ENCODE measurements at places on chromosomes 16 and 17.
A peak's percentile ranks its signal among the peaks of the same experiment; 100 is the strongest.

DNA sequence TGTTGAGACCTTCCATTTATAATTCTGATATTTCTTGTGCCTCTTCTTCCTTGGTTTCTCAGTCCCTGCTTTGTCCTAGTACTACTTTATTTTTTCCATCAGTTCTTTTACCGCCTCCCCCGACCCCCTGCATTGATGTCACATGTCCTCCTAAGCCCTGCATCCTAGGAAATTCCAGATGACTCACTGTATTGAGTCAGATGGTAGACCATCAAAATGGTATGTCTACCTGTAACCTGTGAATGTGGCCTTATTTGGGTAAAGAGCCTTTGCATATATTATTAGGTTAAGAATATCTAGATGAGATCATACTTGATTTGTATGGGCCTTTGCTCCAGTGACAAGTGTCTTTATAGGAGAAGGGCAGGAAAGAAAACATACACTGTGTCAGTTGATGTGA, 515.3 kb upstream of the CA10 start:
- DNase-seq = no peak

- DNase-seq = no peak
Observed at GRCh38 chr16:20611350-20611902, 35.3 kb upstream of the ACSM2B start.

GRCh38 chr17:44794851-44795413, 35.2 kb downstream of the GJC1 start:
- DNase-seq = peak; percentile 79

GRCh38 chr17:32152130-32152529, 9.8 kb downstream of the RHOT1 start:
- DNase-seq = peak; percentile 67

DNA sequence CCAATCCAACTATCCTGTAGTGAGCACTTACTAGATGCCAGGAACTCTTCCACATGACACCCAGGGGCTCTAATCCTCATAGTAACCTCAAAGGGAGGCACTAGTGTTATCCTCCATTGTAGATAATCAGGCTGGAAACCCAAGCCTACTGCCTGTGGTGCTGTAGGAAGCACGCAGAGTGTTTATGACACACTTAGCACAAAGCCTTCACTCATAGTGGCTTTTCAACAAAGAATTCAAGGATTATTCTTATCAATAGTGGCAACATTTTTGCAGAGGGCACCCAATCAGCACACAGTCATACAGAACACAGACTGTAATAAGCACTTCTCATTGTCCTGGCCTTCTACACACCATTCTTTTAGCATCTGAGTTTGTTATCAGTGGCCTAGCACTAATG, 18.5 kb upstream of the SOX9 start:
- no peak for DNase-seq

- DNase-seq = peak; percentile 61
Observed at GRCh38 chr17:81522491-81523401, 5.4 kb upstream of the FSCN2 start.

GRCh38 chr16:80084614-80085013, 456.2 kb upstream of the DYNLRB2 start:
- no peak for DNase-seq

- DNase-seq = no peak
Observed at GRCh38 chr16:85637061-85637807, 24.1 kb downstream of the GSE1 start.

DNA sequence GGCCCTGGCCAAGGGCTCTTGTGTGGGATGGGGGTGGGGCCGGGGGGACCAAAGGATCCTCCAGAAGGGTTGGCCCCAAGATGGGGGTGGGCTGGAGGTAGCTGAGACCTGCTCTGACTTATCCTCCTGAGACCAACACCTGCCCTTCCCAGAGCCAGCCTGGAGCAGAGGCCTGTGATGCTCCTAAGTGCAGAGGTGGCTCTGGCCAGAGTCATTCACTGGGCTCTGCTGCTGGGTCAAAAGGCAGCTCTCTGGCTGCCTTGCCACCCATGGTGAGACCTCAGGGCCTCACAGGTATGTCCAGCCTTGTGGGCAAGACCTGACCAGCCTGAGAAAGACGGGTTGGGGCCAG, 393 bp downstream of the SERPINF2 start:
- DNase-seq = no peak

GRCh38 chr16:88928405-88929090, 48.5 kb downstream of the CBFA2T3 start:
- no peak for DNase-seq

DNA sequence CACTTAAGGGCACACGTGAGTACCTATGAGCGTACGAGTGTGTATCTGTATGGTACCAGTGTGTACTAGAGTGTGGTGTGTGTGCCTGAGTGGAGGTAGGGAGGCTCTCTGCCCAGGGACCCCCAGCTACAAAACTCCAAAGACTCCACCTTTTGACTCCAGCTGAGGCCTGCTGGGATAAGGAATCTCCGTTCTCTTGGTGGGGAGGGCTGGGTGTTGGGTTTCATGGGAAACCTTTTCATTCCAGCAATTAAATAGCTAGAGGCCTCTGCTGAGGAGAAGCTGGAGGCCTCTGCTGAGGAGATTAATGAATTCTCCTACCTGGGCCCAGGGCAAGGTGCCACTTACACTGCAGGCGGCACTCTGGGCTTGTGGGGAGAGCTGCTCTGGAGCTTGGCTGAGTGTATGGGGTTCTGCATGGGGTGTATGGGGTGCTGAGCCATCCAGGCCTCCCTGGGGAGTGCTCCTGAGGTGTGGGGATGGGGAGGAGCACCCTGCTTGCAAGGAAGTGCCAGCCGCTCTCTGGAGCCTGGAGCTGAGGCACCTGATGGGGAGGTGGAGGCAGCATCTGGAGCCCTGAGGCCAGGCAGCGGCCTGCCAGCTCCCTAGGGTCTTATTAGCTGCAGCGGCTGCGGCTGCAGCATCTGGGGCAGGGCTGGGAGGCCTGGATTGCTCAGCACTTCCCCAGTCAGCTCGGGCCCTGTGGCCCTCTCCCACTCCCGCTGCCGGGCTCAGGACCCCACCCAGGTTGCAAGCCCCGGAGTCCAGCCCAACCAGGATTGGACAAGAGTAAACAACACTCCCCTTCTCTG, 4.6 kb downstream of the ANKRD13B start:
- no peak for DNase-seq

GRCh38 chr16:86955136-86955855, 361.9 kb downstream of the C16orf95 start:
- no peak for DNase-seq

GRCh38 chr17:73228748-73229236, 32.9 kb downstream of the CPSF4L start:
- DNase-seq = peak; percentile 15

- DNase-seq = no peak
Observed at GRCh38 chr17:784143-784542, 2.0 kb downstream of the MRM3 start.

DNA sequence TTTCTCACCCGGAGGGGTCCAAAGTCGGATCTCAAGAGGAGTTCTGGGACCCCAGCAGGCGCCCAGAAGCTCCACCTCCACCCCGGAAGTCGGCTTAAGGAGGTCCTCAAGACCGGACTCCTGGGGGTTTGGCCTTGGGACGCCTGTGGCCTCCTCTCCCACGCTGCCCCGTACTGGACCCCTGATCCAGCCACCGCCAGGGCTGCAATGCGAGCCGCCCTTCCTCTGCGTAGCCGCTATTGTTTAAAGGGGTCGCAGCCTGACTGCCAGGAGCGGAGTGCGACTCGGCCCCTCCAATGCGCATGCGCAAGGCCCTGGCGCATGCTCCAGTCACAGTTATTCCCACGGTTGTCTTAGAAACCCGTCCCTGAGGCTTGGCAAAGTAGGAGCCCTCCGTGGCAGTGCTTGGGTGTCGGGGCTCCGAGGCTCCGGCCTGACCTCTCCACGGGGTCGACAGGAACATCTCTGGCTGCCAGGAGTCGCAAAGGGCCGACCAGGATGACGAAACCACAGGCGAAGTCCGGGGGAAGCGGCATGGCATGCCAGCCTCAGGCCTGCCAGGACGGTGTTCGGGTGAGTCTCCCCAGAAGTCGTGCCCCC, 719.0 kb downstream of the KCNJ18 start:
- no peak for DNase-seq

- peak; percentile 19 for DNase-seq
Observed at GRCh38 chr17:9346296-9346926, 229.2 kb downstream of the STX8 start.

DNA sequence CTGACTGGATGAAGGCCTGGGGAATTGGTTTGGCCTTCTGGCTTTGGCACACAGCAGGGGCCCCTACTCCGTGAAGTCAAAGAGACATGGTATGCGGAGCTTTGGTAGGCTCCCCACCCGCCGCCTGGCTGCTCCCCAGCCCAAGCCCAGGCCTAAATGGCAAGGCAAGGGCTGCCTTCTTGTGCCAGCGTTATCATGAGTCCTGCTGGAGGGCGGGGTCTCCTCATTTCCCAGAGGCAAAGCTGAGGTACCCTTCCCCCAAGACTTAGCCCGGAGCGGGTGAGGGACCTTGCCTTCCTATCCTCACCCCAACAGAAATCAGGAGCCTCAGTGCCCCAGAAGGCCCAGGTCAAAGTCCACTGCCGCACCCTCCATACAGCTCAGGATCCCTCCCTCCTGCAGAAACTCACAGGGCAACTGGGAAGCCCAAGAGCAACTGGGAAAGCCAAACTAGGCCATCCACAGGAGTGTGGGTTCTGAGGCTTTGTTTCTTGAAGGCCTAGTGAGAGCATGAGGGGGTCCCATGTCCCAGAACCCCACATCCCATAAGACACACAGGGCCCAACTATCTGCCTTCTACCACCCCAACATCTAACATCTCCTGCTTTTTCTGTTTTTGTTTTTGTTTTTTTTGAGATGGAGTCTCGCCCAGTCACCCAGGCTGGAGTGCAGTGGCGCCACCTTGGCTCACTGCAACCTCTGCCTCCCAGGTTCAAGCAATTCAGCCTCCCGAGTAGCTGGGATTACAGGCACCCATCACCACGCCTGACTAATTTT, 9.3 kb downstream of the PGAP3 start:
- DNase-seq = no peak

DNA sequence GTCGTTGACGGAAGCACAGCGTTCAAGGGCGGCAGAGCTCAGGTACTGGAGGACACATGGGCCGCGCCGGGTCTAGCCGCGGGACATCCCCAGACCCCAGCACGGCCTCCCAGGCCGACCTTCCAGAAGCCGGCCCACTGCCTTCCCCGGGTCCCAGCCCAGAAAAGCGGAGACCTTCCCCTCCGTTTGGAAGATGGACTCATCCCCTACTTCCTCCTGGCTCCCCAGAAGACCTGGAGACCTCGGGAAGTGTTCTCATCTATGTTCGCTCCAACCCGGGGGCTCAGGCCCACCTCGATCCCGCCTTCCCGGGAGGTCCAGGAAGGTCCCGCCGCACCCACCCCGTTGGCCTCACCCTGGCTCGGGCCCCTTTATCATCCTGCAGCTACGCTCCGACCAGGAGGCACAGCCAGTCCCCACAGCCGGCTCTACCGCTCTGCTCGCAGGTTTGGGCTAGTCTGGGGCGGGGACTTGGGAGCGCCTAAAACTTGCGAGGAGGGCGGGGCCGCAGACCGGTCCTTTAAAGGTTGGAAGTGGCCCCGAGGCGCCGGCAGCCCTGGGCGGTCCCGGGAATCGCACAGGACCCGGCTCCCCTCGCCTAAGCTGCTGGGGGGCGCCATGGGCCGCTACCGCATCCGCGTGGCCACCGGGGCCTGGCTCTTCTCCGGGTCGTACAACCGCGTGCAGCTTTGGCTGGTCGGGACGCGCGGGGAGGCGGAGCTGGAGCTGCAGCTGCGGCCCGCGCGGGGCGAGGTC, at the start of gene ALOX12:
TSS of gene ALOX12 (plus strand) at position 550 of the 756 bp plus-strand sequence. CDS start at position 619, 69 bp downstream.
- no peak for DNase-seq

DNA sequence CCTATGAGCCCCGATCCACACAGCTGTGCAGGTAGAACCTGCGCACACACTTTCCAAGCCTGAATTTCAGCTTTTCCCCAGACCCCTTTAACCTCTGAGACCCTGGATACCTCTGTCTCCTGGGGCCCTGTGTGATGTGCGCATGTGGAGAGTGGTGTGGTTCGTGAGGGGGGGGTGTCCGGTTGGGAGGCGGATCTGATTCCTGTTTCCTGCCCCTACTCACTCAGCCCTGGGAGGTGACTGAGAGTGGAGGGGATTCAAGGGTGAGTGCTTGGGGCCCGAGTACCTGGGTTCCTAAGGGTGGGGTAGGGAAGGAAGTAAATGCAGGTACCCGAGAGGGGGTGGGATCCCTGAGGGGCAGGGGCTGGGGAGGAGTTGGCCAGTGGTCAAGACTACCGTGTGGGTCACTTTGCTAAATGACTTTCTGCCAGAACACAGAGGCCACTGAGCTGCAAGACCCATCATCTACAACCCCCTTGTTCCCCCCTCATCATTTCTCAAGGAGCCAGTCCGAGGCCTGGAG, 621 bp downstream of the ARHGEF15 start:
- no peak for DNase-seq

DNA sequence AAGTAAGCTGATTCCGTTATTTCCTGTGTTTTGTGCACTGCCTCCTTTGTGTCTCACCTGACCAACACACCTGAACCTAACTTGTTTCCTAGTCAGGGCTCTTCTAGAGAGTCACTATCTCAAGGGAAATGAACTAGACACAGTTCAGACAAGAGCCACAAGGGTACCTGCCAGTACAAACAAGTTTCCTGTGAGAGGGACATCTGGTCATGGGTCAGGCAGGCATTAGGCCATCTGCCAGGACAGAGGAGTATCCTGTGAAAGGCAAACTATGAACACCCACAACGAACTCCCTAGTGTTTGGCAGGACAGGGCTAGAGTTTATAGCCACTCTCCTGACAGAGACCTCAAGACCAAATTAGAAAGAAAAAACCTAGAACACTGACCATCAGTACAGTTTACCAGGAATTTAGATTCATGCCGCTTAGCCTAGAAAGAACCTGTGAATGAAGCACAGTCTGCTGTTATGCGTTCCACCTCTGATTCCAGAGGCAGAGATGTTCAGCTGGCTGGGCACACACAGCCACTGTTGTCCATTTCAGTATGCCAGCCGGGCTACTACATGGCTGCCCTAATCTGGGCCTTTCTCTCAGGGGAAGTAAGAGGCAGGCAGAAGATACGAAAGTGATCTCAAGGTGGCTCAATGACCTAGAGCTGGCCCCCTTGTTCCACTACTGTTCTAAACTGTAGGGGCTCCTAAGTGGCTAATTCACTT, 20.7 kb upstream of the GLG1 start:
- no peak for DNase-seq

GRCh38 chr16:84427553-84427952, 59.2 kb downstream of the ATP2C2 start:
- no peak for DNase-seq

DNA sequence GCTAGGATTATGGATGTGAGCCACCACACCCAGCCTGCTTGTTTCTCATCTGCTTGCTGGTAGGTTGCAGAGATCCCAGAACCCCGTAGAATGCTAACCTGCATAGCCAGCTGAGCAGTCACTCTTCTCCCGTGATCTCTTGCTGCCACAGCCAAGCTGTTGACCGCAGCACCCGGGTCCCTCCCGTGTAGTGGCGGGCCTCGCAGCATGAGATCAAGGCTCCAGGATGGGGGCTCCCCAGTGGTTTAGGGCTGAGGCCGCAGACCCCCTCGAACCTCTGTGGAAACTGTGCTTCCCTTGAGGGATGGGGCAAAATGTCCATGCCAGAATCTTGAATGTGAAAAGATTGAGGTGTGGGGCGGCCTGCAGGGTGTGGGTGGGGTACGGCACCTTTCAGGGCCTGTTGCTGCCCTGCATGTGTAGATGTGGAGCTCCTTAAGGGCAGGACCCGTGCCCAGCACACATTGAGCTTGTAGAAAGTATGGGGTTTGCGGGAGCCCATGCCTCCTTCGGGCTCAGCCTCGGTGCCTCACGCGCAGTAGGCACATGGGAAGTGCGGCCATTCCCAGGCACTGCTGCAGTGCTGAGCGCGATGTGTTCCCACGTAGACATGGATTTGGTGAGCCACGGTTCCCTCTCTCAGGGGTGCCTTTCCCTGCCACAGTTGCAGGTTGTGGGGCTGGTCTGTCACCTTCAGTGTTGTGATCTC, 99.9 kb downstream of the BANP start:
- no peak for DNase-seq
